ENCODE measurements at places on chromosomes 5 and 9. TPM values are rescaled to one million over a fixed set of nuclear protein-coding genes. Genes with fewer than 3 reads are reported as not detected.

DNA sequence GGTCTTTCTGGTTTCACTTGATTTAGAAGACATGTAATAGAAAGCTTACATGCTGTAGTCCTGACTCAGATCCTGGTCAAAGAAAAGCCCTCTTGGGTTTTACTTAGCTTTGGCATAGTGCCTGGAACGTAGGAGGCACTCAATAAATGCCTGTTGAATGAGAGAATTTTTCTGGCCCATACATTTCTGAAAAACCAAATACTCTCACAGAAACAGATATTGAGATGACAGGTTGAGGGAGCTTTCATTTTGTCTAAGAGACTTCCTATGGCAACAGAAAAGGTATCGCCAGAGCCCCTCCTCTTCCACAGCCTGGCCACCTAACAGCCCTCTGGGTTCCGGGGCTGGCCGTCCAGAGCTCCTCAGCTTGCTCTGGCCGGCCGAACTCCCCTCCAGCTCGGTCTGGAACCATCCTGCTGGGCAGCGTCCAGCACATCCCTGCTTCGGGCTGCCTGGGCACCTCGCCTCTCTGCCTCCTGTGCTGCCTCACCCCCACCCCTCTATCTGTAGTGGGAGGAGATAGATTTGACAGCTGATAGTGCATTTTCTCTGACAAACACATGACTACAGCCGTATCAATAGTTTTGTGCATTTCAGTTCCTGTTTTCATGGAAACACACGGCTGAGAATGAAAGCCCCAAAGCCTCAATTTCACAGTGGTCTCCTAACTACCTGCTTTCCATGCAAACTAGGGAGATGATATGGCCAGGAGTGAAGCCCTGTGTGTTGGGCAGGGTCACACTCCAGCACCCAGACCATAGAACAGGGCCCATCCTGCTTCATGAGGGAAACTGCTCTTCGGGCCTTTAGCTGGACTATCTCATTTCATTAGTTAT is 1.1 kb downstream of the IL4 start:
- no peak overlapping the region for H3K27ac ChIP-seq
- H3K36me3 ChIP-seq, result no peaks in the 10 kb centered on the region
- H3K4me1 ChIP-seq, result peaks cover 14% of the 10 kb centered on the region
- no peak overlapping the region for H3K4me3 ChIP-seq

- H3K4me3 ChIP-seq, result no peak overlapping the region
- no peak for DNase-seq
- H3K27me3 ChIP-seq, result peaks cover 8% of the 10 kb centered on the region
- no peaks in the 10 kb centered on the region for H3K36me3 ChIP-seq
These were observed 3.9 kb downstream of the SH3PXD2B start for GRCh38 chr5:172450453-172450852.

- no peaks in the 10 kb centered on the region for H3K36me3 ChIP-seq
- H3K4me1 ChIP-seq, result peaks cover 13% of the 10 kb centered on the region
- no peak overlapping the region for H3K27ac ChIP-seq
- no peak for DNase-seq
- peaks cover 2% of the 10 kb centered on the region for H3K27me3 ChIP-seq
These were observed 5.9 kb upstream of the ERAP2 start for GRCh38 chr5:96870094-96871026.

The ANKRD18A gene
- polyA plus RNA-seq, result not detected

The GDA gene
- polyA plus RNA-seq, result not detected

Measured in immature natural killer cell (primary cell).